ENCODE measurements at places on chromosomes 13 and 19. TPM values are rescaled to one million over a fixed set of nuclear protein-coding genes. Genes with fewer than 3 reads are reported as not detected.

- H3K4me1 ChIP-seq: no peaks in the 10 kb centered on the region
- no peak overlapping the region for H3K27ac ChIP-seq
- peaks cover 2% of the 10 kb centered on the region for H3K36me3 ChIP-seq
- DNase-seq: no peak
- H3K27me3 ChIP-seq: peaks cover 60% of the 10 kb centered on the region
These were observed 64.7 kb upstream of the STARD13 start for GRCh38 chr13:33349986-33350826.

DNA sequence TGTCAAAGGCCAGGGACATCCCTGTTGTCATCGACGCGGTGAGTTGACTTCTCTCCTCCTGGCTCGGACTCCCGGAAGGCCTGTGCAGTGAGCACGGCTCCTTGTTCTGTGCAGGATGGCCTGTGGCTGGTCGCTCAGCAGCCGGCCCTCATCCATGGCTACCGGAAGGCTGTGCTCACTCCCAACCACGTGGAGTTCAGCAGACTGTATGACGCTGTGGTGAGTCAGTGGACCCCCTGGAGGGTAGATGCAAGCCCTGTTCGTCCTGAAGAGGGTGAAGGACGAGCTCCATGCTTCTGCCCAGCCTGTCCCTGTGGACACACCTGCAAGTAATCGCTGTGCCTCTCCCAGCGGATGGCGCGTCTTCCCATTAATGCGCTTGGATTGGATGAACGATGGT, 19.2 kb downstream of the NAXD start:
- DNase-seq: no peak
- no peak overlapping the region for H3K27ac ChIP-seq
- H3K4me3 ChIP-seq: no peak overlapping the region
- peaks cover 8% of the 10 kb centered on the region for H3K36me3 ChIP-seq
- peaks cover 10% of the 10 kb centered on the region for H3K4me1 ChIP-seq
- H3K27me3 ChIP-seq: no peaks in the 10 kb centered on the region

PROZ gene
- not detected for total RNA-seq

- no peaks in the 10 kb centered on the region for H3K4me1 ChIP-seq
- no peaks in the 10 kb centered on the region for H3K36me3 ChIP-seq
- H3K27me3 ChIP-seq: no peaks in the 10 kb centered on the region
- H3K27ac ChIP-seq: no peak overlapping the region
- no peak overlapping the region for H3K4me3 ChIP-seq
These were observed 146.9 kb downstream of the DCLK1 start for GRCh38 chr13:35984287-35984686.

DNA sequence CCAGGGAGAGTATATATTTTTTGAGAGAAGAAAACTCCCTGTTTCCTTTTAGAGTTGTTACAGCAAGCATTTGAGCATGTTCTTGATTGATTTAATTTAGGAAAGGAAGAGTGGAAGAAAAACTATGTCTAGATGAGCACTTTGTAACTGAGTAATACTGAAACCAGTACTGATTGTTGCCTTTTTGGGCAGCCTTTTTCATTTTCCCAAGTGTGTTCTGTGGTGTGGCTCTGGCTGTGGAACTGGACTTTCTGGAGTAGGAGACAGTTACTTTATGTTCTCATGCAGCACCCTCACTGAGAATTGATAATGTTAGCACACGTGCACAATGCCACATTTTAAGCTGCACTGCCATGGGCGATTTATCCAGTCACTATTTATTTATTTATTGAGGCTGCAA, 211.5 kb downstream of the LMO7 start:
- no peak overlapping the region for H3K27ac ChIP-seq
- peaks cover 6% of the 10 kb centered on the region for H3K4me1 ChIP-seq
- no peak for DNase-seq
- H3K27me3 ChIP-seq: no peaks in the 10 kb centered on the region
- H3K4me3 ChIP-seq: no peak overlapping the region
- H3K36me3 ChIP-seq: peaks cover 6% of the 10 kb centered on the region

DNA sequence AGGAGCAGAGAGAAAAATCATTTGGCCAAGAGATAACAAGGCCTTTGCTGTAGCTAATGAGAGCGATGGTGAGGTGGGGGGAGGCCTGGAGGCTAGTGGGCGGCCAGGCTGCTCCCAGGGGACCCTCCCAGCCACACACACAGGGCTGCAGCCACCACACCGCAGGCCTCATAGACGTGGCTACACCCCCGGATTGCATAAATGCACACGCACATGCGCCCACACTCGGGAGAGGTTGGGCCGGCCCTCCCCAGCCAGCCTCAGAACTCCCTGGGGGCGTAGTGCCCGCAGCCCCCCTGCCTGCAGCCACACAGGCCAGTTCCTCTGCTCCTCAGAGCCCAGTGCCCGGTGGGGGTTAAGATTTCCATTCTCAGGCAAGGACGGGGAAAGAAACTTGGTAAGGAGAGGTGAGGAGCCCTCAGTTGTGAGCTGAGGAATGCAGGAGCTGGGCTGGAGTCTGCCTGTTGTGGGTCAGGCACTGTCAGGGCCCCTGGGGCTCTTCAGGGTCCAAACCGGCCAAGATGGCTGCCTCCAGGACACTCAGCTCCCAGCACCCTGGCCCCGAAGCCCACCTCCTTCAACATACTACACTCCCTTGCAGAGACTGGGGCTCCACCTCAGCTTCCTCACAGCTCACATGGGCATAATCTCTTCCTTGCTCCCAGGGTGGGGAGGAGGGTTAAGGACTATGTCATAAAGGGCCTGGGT, 8.0 kb downstream of the PTH2 start:
- H3K4me3 ChIP-seq: no peak overlapping the region
- peaks cover 23% of the 10 kb centered on the region for H3K27me3 ChIP-seq
- H3K36me3 ChIP-seq: no peaks in the 10 kb centered on the region
- no peak overlapping the region for H3K27ac ChIP-seq
- DNase-seq: no peak

GPR12 gene
- not detected for total RNA-seq

DNA sequence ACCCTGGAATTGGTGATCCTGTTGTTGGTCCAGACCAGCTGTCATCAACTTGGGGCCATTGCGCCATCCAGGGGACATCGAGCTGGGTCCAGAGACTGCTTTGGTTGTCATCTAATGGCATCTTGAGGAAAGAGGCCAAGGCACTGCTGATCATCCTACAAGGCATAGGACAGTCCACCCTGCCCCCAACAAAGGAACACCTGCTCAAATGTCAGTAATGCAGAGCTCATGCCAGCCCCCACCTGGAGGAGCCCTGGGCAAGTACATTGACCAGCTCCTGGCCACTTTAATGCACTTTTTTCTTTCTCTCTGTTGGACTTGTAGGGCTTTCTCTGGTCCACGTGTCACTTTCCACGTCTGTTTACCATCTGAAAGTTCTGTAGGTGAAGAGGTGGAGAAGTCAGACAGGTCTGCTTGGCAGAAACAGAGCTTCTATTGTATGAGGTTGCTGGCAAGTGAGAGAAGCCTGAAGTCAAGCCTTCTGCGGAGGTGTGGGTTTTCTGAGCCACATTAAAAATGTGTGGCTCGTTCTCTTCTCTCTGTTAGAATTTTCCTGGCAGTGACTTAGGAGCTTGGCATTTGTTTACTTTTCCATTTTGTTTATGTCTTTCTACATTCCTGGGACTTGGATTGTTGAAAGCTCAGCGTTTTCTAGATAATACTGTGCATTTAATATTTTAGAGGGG, 124.0 kb upstream of the RNF113B start:
- peaks cover 5% of the 10 kb centered on the region for H3K27me3 ChIP-seq
- H3K27ac ChIP-seq: no peak overlapping the region
- H3K36me3 ChIP-seq: no peaks in the 10 kb centered on the region
- no peaks in the 10 kb centered on the region for H3K4me1 ChIP-seq
- no peak for DNase-seq
- no peak overlapping the region for H3K4me3 ChIP-seq

GRCh38 chr19:18762125-18763023, 28.7 kb downstream of the COMP start:
- no peaks in the 10 kb centered on the region for H3K36me3 ChIP-seq
- no peak overlapping the region for H3K4me3 ChIP-seq
- H3K27ac ChIP-seq: no peak overlapping the region
- no peaks in the 10 kb centered on the region for H3K4me1 ChIP-seq
- DNase-seq: no peak

SIRT6 gene
- total RNA-seq: 45.9 TPM

- DNase-seq: no peak
- peaks cover 23% of the 10 kb centered on the region for H3K27me3 ChIP-seq
- no peak overlapping the region for H3K27ac ChIP-seq
- peaks cover 3% of the 10 kb centered on the region for H3K36me3 ChIP-seq
- no peak overlapping the region for H3K4me3 ChIP-seq
- H3K4me1 ChIP-seq: no peaks in the 10 kb centered on the region
These were observed 8.7 kb downstream of the CCDC169 start for GRCh38 chr13:36288794-36289391.

- no peak overlapping the region for H3K4me3 ChIP-seq
- DNase-seq: no peak
- no peak overlapping the region for H3K27ac ChIP-seq
- no peaks in the 10 kb centered on the region for H3K36me3 ChIP-seq
- no peaks in the 10 kb centered on the region for H3K27me3 ChIP-seq
These were observed 92.6 kb upstream of the RFC3 start for GRCh38 chr13:33725340-33725739.

All from activated T-cell treated with anti-CD3 and anti-CD28 coated beads, Interleukin-2, amount 50 U/mL, for 72 hours (primary cell).